Upper lobe of left lung (tissue), 6 donors: ENCODE measurements at places on chromosomes 1 and 21. TPM values are rescaled to one million over a fixed set of nuclear protein-coding genes. Genes with fewer than 3 reads are reported as not detected.

- H3K4me1 ChIP-seq = no peaks in the 10 kb centered on the region
- DNase-seq = no peak
- H3K36me3 ChIP-seq = no peaks in the 10 kb centered on the region
- H3K27ac ChIP-seq = no peak overlapping the region
- H3K4me3 ChIP-seq = no peak overlapping the region
- no peaks in the 10 kb centered on the region for H3K27me3 ChIP-seq
Observed at GRCh38 chr21:22650226-22650625, 1652.0 kb downstream of the NCAM2 start.

GRCh38 chr1:31675756-31676155 lies 28.1 kb downstream of the COL16A1 start:
- H3K4me1 ChIP-seq = peaks cover 6% of the 10 kb centered on the region

- H3K4me1 ChIP-seq = no peaks in the 10 kb centered on the region
- H3K27me3 ChIP-seq = no peaks in the 10 kb centered on the region
- H3K36me3 ChIP-seq = no peaks in the 10 kb centered on the region
- no peak overlapping the region for H3K4me3 ChIP-seq
- H3K27ac ChIP-seq = no peak overlapping the region
- no peak for DNase-seq
Observed at GRCh38 chr21:31363720-31364119, 19.7 kb upstream of the TIAM1 start.

DNA sequence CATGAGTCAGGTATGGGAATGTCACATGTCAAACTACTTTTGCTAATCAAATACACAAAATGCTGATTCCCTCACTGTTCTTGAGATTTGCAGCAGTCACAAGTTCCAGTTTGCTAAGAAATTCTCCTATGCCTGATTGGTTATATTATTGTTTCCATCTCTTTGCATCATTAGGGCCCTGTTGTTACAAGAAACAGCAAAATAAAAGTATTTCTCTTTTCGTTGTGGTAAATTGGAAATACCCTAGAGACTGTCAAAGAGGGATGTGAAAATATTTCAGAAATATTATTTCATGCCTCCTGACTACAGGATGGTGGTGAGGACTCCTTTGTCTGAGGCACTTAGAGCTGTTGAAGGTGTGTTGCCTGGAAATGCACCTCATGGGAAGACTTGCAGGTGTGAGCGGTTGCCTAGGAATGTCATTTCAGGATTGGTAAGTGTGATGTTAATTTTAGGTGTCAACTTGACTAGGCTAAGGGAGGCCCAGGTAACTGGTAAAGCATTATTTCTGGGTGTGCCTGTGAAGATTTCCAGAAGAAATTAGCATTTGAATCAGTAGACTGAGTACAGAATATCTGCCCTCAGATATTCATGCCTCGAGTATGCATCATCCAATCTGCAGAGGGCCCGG lies 117.4 kb downstream of the ROR1 start:
- H3K4me1 ChIP-seq = no peaks in the 10 kb centered on the region
- H3K36me3 ChIP-seq = no peaks in the 10 kb centered on the region
- no peak overlapping the region for H3K27ac ChIP-seq
- H3K4me3 ChIP-seq = no peak overlapping the region
- DNase-seq = no peak

DNA sequence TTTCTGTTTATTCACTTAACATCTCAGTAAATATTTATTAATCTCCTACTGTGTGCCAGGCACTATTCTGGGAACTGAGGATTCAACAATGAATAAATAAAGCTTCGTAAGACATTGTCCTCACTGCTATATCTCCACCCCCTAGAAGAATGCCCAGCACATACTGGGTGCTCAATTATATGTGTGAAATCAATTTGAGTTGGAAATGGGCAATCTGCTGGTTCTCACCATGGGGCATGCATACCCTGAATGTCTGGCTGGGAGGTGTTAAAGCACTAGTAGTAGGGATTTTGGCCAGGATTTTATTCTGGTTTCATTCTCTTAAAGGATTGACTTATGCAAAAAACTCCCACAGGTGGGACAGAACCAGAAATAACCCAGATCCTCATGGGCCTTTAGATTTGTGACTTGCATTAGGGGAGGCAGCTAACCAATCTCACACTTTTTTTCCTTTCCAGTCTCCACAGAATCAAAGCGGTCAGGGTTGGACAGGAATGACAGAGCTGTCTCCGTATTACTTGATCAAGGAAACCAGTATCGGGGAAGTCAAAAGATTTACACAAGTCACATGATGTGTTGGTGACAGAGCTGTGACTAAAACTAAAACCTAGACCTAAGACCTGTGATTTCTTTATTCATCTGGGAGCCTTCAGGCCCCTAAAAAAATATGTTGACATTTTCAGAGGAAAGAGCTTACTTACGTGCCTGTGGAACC lies 12.8 kb downstream of the GFI1 start:
- no peaks in the 10 kb centered on the region for H3K36me3 ChIP-seq
- no peak overlapping the region for H3K27ac ChIP-seq
- no peaks in the 10 kb centered on the region for H3K4me1 ChIP-seq
- no peak overlapping the region for H3K4me3 ChIP-seq

DNA sequence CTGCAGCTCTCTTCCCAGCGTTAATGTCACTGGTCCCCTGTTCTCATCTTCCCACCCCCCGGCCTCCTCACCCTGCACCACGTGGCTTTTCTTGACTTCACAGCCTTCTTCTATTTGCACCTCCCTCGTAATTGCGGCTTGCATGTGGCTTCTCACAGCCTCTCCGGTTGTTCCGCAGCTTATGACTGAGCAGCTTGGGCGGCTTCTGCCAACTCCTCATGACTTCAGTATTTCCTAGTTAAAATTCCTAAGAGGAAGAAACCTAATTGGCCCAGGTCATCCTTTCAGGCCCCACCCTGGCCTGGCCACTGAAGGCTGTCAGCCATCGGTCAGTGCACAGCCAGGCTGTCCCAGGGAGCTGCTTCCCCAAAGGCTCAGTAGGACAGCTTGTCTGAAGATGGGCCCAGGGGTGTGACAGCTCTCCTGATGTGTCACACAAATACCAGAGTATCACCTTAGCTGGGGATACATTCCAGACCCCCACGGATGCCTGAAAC lies 8.6 kb upstream of the RERE start:
- no peak overlapping the region for H3K4me3 ChIP-seq
- peaks cover 20% of the 10 kb centered on the region for H3K4me1 ChIP-seq
- H3K27me3 ChIP-seq = no peaks in the 10 kb centered on the region
- H3K27ac ChIP-seq = no peak overlapping the region
- H3K36me3 ChIP-seq = no peaks in the 10 kb centered on the region
- DNase-seq = no peak

- no peaks in the 10 kb centered on the region for H3K27me3 ChIP-seq
- H3K27ac ChIP-seq = no peak overlapping the region
- H3K4me1 ChIP-seq = no peaks in the 10 kb centered on the region
- H3K36me3 ChIP-seq = no peaks in the 10 kb centered on the region
Observed at GRCh38 chr1:57883642-57883995, 459.8 kb upstream of the DAB1 start.

DNA sequence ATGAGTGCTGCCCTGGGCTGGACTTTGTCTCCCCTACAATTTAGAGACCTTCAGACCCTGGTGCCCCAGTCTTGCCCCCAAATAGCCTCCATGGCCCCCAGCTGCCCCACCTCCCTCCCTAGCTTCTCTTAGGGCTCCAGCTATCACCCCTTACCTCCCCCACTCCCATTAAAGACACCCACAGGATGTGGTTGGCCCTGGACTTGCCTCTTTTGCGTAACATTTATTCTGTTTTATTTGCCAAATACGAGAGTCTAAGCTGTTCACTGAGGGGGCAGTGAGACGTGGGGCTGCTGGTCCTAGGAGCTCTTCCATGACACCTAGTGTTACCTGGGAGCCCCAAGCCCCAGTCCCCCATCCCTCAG lies 4.5 kb downstream of the ZC3H12A start:
- no peaks in the 10 kb centered on the region for H3K27me3 ChIP-seq
- H3K4me1 ChIP-seq = peaks cover 75% of the 10 kb centered on the region

- peak overlapping the region; percentile 76 for H3K27ac ChIP-seq
- H3K27me3 ChIP-seq = no peaks in the 10 kb centered on the region
- H3K4me1 ChIP-seq = peaks cover 4% of the 10 kb centered on the region
- H3K36me3 ChIP-seq = no peaks in the 10 kb centered on the region
- no peak overlapping the region for H3K4me3 ChIP-seq
Observed at GRCh38 chr1:171141688-171142415, 43.2 kb upstream of the FMO2 start.

DNA sequence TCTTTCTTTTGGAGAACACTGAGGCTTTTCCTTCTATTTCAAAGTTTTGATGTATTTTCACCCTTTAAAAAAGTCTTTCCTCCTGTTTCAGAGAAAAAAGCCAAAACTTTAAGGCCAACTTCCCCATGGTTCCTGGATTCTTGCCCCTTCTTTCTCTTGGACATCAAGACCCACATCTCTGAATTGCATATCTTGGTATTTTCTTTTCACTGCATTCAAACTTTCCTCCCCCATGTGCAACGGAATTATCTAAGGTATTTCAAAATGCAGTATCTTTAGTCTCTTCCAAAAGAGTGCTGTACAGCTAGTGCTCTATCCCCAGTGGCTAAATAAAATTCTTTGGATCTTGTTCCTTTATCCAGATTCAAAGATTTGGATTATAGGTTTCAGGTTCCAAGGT lies 81.1 kb upstream of the TSPAN2 start:
- H3K4me3 ChIP-seq = no peak overlapping the region
- H3K4me1 ChIP-seq = no peaks in the 10 kb centered on the region
- H3K27me3 ChIP-seq = no peaks in the 10 kb centered on the region
- H3K36me3 ChIP-seq = no peaks in the 10 kb centered on the region
- H3K27ac ChIP-seq = no peak overlapping the region

- DNase-seq = no peak
- no peak overlapping the region for H3K27ac ChIP-seq
- H3K27me3 ChIP-seq = no peaks in the 10 kb centered on the region
- H3K4me1 ChIP-seq = no peaks in the 10 kb centered on the region
Observed at GRCh38 chr1:229893762-229894444, 173.1 kb upstream of the GALNT2 start.

GRCh38 chr1:1175221-1176062 lies 1.8 kb downstream of the TTLL10 start:
- H3K27ac ChIP-seq = no peak overlapping the region
- H3K4me1 ChIP-seq = peaks cover 8% of the 10 kb centered on the region
- H3K4me3 ChIP-seq = no peak overlapping the region
- no peaks in the 10 kb centered on the region for H3K27me3 ChIP-seq
- DNase-seq = peak; percentile 61

DNA sequence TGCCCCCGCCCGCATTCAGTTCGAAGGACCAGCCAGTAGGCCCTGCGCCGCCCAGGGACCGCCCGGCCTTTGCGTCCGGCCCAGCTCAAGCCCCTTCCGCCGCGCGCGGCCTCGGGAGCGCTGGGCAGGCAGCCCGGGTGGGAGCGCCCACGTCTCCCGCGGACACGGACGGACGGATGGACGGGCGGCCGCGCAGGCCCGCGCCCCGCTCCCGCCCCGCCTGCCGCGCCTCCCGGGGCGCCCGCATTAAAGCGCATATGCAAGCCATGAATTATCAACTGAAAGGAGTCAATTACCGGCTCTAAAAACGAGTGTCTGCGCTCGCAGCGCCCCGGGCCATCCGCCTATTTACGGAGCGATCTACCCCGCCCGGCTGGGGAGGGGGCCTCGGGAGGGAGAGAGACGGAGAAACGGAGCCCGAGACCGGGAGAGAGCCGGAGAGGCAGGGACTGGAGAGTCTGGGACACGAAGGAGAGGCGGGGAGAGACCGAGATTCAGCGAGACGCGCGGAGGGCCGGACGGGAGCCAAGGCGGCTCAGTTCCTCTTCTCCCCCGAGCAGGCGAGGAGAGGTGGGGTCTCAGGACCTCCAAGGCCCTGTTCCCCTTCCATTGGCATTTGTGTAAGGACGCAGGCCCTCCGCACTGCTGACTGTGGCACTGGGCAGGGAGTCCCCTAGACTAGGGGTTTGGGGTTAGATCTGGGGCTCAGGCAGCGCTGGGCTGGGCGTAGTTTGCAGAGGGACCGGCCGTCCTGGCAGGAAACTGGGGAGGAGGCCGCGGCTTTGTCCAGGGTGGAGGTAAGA lies 41.3 kb upstream of the DMBX1 start:
- peak overlapping the region; percentile 25 for H3K4me3 ChIP-seq
- H3K27ac ChIP-seq = no peak overlapping the region
- peaks cover 22% of the 10 kb centered on the region for H3K27me3 ChIP-seq
- H3K4me1 ChIP-seq = peaks cover 11% of the 10 kb centered on the region

DNA sequence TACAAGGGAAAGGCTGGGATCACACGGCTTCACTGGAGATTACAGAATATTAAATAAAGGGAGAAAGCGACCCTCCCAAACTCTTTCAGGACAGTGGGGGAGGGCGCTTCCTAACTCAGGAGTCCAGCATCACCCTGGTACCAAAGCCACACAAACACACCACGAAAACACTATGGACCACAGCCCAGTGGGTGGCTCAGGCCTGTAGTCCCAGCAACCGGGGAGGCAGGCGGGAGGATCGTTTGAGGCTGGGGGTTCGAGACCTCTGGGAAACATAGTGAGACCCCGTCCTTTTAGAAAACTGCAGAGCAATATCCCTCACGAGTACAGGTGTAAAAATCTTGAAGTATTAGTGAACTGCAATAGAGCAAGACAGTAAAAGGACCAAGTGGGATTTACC lies 16.0 kb downstream of the TRIM11 start:
- no peaks in the 10 kb centered on the region for H3K27me3 ChIP-seq
- no peak overlapping the region for H3K4me3 ChIP-seq
- H3K27ac ChIP-seq = no peak overlapping the region
- no peak for DNase-seq

DNA sequence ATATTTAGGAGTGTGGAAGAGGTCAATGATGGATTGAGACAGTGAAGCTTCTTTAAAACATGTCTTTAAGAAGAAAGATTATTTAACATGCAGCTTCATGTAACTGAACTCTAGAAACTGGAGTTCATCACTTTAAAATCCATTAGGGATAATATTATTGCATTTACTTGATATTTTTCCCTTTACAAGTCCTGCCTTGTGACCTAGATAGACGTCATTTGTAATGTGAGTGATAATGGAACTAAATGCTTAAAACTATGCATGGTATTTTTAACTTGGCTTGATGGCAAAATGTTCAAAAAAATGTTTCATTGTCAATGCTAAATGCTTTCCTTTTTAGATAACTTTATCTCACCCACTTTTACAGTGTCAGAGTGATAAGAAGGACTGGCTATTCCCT lies 723.7 kb downstream of the RWDD3 start:
- DNase-seq = no peak
- no peaks in the 10 kb centered on the region for H3K4me1 ChIP-seq
- H3K27ac ChIP-seq = no peak overlapping the region
- no peaks in the 10 kb centered on the region for H3K27me3 ChIP-seq

NFASC gene
- total RNA-seq = 7.3 TPM

CHIA gene
- not detected for total RNA-seq

GLMP gene
- 54.4 TPM for total RNA-seq

AIRE gene
- not detected for total RNA-seq

IVNS1ABP gene
- 79.3 TPM for total RNA-seq

GREM2 gene
- 0.39 TPM for total RNA-seq

S100A7 gene
- not detected for total RNA-seq

RGS18 gene
- 9.4 TPM for total RNA-seq

ADAMTS1 gene
- total RNA-seq = 38.8 TPM

GUCA2A gene
- not detected for total RNA-seq
